ENCODE measurements at places on chromosomes 12 and 14.

GRCh38 chr12:112005419-112006395 lies 7.3 kb downstream of the TMEM116 start:
- DNase-seq, result no peak

- no peak for DNase-seq
Measured at GRCh38 chr12:67419810-67420209, 150.7 kb downstream of the CAND1 start.

DNA sequence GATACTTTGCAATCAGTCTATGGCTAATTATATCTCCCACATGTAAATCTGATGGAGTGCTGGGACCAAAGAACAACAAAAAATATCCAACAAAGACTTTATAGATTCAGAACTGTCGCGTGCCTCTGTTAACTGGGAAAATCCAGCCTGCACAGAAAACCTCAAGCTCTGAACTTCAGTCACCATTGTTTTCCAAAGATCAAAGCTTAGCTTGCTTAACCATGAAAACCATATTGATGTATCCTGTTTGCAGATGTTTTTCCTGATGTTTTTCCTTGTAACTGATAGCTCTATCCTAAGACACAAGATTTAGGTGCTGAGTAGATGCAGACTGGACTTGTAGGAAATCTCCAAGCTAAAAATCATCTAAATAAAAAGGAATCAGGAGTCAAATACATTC lies 163.7 kb downstream of the GXYLT1 start:
- no peak for DNase-seq

DNA sequence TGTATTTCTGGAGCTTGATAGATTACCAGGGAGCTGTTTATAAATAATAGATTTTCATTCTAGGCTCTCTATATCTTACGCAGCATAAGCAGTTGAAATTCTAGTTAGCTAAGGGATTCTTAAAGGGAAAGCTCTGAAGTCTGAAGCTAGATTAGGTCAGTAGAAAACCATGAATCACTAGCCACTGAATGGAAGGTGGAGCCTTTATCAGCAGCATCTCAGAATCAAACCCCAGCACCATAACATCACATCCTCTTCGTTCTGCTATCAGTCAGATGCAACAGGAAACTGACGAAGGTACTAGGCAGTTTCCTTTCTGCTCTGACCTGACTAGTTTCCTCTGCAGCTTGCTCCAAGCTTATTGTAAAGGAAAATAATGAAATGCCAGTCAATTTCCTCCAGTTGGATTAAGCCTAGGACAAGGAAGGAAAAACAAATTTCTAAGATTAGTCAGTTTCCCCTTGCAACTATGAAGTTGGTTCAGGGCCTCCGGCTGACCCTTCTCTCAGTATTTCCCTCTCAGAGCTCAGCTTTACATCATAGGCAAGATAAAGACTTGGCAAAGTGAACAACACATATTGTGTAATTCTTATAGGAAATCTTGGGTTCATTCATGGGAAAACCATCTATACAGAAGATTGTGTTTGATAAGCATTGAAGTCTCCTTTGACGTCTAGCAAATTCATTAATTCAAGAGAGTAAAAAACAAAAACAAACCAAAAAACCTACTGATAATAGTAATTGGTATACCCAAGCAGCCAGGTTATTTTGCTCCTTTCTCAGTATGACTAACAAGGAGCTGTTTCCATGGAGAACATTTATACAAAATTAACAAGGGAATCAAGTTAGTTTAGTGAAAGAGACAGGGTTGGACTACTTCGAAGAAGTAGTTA lies 43.4 kb upstream of the CFAP54 start:
- no peak for DNase-seq

GRCh38 chr12:122981036-122981471 lies 573 bp downstream of the ARL6IP4 start:
- no peak for DNase-seq

- no peak for DNase-seq
Measured at GRCh38 chr12:53781228-53781801, 29.5 kb upstream of the CISTR start.

- peak; percentile 92 for DNase-seq
Measured at GRCh38 chr14:20989787-20990600, at the start of gene METTL17. TSS of gene METTL17 (plus strand) at chr14:20989980. CDS start at chr14:20990003, 23 bp downstream.

DNA sequence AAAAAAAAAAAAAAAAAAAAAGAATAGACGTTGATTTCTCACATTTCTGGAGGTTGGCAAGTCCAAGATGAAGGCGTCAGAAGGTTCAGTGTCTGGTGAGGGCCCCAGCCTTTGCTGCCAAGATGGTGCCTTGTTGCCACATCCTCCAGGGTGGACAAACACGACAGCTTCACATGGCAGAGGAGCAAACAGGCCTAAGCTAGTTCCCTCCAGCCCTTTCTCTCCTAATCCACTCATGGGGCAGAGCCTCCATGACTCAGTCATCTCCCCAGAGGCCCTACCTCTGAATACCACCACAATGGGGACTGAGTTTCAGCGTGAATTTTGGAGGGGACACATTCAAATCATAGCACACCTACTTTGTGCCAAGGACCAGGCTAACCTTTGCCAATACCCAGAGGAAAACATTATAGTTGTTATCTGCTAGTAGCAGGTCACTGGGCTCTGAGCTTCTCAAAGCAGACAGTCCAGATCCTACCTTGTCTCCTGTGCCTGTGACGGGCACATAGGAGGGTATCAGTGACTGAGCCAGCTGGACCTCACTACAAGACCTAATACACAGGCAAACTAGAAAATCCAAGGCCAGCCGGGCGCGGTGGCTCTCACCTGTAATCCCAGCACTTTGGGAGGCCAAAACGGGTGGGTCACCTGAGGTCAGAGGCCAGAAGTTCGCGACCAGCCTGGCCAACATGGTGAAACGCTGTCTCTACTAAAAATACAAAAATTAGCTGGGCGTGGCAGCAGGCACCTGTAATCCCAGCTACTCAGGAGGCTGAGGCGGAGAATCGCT lies 10.5 kb upstream of the BCL11B start:
- DNase-seq, result no peak

DNA sequence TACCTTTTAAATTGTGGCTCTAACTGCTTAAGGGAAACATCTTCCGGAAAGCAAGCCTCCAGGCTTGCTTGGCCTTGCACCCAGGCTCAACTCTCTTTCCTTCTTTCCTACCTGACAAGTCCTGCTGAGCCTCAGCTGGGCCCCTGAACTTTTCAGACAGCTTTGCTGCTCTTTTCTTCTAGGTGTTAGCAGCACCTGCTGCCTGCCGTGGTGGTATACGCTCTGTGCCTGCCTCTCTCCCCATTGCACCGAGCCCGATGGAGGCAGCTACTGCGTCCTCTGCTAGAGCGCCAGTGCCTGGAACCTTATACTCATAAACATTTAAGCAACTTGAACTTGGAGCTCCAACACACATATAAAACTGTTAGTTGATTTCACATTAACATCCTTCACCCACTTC lies 195.7 kb downstream of the ANO6 start:
- no peak for DNase-seq

GRCh38 chr14:86450085-86450484 lies 920.1 kb downstream of the FLRT2 start:
- DNase-seq, result no peak

DNA sequence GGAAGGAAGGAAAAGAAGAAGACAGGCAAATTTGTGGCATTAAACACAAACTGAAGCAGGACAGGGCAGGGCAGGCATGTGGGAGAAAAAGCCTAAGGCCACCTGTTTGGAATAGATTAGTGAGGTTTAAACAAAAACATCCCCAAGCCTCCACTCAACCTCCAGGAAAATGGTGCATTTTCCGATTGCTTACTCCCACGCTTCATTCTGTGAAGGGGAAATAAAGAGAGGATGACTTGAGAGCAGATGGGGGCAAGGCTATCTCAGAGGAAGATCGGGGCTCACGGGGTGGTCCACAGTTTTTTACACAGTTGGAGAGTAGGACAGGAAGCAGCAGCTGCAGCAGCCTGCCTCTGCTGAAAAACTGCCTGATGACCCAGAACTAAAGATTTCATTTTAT lies 250.9 kb downstream of the DUSP6 start:
- DNase-seq, result no peak

DNA sequence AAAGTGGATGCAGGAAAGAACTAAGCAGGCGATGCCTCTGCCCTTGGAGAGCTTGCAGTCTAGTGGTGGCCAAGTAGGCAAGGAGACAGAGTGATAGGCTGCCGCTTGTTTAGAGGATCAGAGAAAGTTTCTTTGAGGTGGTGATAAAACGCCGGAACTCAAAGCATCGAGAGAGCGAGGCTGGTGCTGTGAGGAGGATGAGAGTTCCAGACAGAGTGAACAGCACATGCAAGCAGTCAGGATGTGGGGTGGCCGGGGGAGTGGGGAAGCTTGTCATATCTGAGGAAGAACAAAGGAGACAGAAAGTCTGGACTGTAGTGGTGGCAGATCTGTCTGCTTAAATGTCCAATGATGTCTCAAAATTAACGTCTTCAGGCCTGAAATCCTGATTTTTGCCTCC lies 319.7 kb downstream of the SNAPC1 start:
- DNase-seq, result no peak

GRCh38 chr12:49201595-49202295 lies 12.9 kb upstream of the TUBA1A start:
- DNase-seq, result peak; percentile 50

GRCh38 chr12:110244829-110245228 lies 36.2 kb upstream of the ATP2A2 start:
- no peak for DNase-seq

DNA sequence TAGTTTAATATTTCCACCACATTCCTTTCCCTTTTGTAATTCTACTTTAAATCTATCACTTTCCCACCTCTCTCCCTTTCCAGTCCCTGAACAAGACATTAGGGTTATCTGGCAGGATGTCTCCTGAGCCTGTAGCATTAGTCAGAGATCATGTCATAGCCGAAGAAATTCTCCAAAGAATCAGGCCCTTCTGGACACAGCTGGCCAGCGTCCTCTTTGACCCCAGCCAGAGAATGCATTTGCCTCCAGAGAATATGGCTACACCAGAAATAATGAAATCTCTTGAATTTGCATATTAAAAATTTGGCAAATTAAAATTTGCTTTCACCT lies 56.7 kb downstream of the NTF3 start:
- DNase-seq, result no peak

DNA sequence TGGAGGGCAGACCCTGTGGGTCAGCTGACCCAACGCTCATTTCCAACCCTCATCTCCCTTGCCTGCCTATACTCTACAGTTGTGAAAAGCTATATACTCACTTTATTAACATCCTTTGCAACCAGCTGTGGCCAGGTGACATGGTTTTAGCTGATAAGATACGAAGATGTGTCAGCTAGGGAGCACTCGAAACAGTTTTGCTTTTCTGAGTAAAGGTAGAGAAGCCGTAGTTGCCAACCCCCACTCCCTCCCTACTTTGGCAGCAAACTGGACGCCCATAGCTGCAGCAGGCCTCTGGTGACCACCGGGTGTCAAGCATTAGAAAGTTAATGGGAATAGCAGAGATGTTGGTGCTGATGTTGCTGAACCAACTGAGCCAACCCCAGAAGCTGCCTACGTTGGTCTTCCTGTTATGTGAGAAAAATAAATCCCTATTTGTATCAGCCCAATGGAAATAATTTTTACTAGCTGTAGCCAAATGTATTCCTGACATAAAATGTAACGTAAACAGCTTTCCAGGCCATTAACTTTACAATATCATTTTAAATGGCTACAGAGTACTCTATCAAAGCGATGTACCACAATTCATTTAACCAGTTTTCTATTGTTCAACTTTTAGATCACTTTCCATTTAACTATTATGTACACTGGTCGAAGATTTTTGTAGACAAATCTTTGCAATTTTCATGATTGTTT lies 98.5 kb upstream of the TMCC3 start:
- no peak for DNase-seq

DNA sequence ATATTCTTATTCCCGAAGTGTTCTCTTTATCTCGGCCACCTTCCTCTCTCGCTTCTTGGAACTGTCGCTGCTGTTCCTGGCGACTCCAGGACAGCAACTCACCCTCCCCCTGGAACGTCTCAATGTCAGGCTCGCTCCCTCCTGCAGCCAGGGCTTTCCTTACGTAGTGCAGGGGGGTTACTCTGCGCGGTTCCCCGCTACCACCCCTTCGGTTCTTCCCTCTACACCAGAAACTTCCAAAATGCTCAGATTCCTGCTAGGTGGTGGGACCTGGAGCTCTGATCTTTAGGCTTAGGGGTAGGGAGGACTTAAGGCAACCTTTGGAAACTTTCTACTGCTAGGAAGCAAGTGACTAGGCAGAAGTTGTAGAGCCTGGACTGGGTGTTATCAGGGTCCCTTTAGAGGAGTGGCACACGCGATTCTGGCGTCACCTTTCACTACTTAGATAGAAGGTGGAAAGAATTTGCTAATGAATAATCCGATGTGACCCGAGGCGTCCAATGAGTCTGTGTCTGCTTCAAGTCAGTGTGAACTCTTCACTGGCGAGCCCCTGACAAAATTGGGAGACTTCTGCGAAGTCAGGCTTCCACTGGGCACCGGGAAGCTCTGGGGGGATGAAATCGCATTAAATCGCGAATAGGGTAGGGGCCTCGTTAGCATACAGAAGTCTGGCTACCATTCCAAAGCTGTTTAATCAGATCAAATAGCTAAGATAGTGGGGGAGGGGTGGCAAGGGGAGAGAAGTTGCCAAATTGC lies 900 bp upstream of the DPF3 start:
- no peak for DNase-seq

- no peak for DNase-seq
Measured at GRCh38 chr12:132836795-132837331, 8.2 kb upstream of the GOLGA3 start.

GRCh38 chr12:48903982-48904411 lies 21.3 kb downstream of the FKBP11 start:
- DNase-seq, result peak; percentile 88

GRCh38 chr14:36227802-36228201 lies 51.3 kb upstream of the PTCSC3 start:
- no peak for DNase-seq

- no peak for DNase-seq
Measured at GRCh38 chr14:64296561-64296960, 2.4 kb upstream of the ESR2 start.

DNA sequence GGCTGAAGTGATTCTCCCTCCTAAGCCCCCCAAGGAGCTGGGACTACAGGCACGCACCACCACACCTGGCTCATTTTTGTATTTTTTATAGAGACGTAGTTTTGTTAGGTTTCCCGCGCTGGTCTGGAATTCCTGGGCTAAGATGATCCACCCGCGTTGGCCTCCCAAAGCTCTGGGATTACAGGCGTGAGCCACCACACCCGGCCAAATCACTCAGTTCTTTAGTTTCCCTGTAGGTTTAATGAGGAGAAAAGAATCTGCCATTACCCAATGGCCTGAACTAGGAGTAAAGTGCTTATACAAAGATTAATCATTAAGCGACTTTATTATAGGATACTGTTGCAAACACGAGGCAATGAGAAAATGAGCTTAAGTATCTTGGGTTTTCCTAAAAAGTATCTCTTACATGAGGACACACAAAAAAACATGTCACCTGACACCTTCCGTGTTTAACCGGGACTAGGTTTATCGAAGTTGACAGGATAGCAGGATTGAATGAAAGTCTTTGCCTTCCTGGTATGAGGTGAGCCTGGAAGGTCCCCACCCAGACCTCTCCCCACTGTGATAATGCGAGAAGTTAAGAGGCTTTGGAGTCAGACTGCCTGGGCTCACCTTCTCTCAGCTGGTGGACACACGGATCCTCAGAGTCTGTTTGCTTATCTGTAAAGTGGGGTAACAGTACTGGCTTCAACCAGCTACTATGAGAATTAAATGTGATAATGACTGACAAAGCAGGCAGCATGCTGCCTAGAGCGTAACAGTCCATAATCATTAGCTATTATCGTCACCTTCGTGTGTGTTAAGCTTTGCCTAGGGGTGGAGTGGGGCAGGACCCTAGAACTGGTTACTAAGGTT lies 133.5 kb upstream of the KRAS start:
- DNase-seq, result peak; percentile 47

All from right forelimb (tissue), 1 donor.